ENCODE measurements at places on chromosomes 16 and 17.

GRCh38 chr16:53899431-53899830, 195.5 kb downstream of the FTO start:
- DNase-seq, result no peak

- no peak for DNase-seq
Observed at GRCh38 chr16:52741351-52741750, 194.4 kb upstream of the TOX3 start.

DNA sequence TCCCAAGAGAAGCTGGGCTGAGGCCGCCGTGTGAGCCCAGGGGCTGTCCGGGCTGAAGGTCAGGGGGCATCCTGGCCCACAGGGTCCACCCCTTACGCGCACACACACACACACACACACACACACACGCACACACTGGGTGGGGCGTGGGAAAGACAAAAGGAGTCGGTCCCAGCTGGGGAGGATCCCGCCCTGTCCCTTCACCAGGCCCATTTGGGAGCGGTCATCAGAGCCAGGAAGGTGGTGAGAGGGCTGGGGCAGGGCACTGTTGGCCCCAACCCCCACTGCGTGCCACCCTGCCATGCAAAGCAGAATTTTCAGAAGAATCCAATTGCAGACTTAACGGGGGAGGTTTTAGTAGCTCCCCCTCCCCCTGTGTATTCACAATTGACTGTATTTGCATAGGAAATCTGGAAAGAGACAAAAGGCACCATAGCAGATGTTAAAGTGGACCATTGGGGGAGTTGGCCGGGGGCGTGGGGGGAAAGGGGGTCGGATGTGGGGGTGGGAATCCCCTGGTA, 11.3 kb upstream of the CD300A start:
- DNase-seq, result no peak

GRCh38 chr17:7929158-7930023, at the start of gene KCNAB3:
Gene KCNAB3, minus strand, starts transcription at chr17:7929856. Its CDS starts 421 bp downstream, at chr17:7929435.
- no peak for DNase-seq

DNA sequence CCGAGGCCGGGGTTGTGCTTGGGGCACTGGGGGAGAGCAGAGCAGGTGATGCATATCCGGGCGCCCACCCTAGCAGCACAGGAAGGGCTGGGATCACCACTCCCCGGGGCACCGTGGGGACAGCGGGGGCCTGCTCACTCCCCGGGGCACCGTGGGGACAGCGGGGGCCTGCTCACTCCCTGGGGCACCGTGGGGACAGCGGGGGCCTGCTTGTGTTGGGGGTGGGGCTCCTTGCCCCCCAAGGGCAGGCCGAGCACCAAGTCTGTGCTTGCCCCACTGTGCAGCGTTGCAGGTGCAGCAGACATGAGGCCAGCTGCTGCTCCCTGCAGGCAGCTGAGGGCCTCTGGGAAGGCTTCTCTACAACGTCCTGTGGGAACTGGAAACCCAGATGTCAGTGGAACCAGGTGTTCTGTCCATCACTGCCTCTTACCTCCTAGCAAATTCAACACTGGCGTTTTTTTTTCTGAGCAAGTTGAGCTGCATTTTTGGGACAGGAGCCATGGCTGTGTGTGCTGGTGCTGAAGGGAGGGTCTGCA, 25.0 kb upstream of the ZNF750 start:
- DNase-seq, result peak; percentile 85

DNA sequence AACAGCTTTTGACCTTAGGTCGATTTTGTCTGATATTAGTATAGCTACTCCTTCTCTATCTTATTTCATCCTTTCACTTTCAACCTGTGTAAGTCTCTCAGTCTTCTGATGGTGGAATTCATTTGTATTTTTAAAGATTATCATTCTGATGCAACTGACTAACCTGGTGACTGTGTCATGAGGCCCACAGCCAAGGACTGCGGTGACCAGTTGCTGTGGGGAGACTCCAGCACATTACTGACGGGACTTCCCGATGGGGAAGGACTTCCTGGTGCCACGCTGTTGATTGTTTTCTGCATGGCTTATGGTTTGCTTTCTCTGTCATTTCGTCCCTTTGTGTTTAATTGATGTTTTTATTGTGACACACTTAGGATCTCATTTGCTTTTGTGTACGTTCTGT, 34.2 kb downstream of the RMI2 start:
- no peak for DNase-seq

DNA sequence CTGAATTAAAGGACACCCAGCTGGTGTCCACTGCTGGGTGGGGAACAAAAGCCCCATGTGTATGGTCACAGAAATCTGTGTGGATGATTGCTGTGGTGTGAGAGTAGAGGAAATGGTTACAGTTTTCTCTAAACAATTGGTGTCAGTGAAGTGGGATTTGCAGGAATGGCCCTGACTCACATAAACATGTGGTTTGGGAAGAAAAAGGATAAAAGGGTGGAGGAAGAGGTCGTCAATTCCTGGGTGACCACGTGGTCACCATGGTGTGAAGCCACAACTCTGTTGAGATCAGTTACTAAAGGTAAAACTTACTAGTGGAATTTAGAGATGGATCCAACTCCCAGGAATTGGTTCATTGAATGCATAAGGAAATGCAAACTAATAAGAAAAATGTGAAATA, 3.6 kb upstream of the TUBG2 start:
- DNase-seq, result no peak

GRCh38 chr17:80028030-80028429, 7.6 kb downstream of the TBC1D16 start:
- peak; percentile 72 for DNase-seq

DNA sequence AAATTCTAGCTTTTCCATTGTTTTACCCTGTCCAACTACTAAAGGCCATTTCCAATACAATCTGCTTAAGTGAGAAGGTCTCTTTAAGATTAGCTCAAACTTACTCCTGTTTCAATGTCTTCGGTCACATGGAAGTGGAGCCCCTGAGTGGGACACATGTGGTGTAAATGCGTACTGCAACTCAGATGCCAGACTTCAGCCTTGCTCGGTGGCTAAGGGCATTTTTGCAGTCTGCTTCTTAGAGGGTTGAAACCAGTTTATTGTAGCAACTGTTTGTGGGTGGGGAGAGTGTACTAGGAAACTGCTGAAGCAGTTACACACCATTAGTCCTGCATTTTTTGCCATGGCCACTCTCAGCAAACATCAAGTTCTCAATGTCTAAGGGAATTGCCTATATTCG, 140.6 kb downstream of the PARN start:
- no peak for DNase-seq

DNA sequence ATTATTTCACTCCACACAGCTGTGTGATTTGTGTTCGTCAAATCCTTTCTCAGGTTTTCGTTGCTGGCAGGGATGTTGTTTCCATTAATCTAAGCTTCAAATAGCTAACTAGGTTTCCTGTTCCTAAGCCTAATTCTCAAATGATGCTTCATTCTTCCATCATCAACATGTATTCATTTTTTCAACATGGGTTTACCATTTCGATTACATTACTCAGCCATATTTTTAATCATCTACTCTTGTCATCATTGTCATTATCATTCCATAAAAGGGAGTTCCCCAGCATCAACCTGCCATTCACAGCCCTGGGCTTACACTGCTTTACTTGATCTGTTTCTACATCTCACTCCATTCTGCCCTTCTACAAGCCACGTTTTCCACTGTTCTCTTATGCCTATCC, 33.3 kb upstream of the ANKFN1 start:
- no peak for DNase-seq

GRCh38 chr16:56793492-56793891, 63.6 kb downstream of the NUP93 start:
- no peak for DNase-seq

DNA sequence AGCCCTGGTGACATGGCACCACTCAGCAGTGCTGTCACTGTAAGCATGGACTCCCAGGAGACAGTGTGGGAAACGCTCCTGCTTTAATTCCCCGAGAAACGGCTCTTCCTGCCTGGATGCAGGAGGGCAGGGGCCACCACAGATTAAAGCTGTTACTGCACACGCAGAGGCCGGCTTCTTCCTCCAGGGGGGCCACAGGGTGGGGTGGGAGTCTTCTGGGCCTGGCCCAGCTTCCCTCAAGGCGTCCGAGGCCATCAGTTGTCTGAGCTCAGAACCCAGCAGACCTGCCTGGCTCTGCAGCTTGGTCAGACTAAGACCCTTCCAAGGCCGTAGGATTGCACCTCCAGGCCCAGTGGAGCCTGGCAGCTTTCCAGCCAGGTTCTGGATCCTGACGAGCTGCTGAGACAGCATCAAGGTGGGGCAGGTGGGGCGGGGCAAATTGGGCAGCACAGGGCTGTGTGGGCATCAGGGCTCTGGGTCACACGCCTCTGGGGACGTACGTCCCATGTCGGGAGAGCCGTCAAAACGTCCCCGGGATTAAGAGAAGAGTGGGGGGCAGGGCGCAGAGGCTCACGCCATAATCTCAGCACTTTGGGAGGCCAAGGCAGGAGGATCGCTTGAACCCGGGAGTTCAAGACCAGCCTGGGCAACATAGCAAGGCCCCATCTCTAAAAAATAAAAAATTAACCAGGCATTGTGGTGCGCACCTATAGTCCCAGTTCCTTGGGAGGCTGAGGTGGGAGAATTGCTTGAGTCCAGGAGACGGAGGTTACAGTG, 5.0 kb upstream of the CAPN15 start:
- no peak for DNase-seq

GRCh38 chr17:40470932-40471828, 27.9 kb downstream of the IGFBP4 start:
- no peak for DNase-seq

DNA sequence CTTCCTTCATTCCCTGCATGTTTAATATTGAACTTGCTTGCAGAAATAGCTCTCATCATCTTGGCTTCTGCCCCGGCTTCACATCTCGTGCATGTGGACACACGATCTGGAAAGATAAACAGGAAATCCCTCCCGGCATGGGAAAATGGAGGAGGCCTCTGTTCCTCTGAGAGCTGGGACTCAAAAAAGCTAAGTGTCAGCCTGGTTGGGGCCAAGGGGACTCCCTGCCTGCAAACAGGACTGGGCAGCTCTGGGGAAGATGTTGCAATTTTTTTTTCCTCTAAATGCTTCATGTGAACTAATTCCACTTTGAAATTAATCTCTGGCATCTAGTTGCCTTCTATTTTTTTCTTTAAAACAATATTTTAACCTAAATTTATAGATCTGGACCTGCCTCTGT, 24.8 kb downstream of the ITPRIPL2 start:
- peak; percentile 80 for DNase-seq

DNA sequence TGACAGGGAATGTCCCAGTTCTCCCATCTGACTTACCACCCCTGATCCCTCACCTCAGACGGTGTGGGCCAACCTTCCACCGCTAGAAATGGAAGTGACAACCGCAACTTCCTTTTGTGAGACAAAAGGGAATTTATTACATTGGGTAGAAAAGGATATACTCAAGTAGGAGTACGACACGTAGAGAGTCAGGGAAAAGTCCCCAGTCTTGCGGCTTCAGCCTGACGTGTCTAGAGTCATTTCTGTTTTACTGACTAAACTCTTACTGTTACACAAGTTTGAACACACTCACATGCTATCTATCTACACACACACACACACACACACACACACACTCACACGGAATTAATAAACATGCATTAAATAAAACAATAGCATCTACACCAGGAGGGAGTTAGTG, 178.9 kb downstream of the COPRS start:
- DNase-seq, result no peak

Measured in NCI-H345 (cell line).